T-cell (primary cell): ENCODE measurements at places on chromosomes 1 and 21.

- H3K27me3 ChIP-seq, result peaks cover 27% of the 10 kb centered on the region
Measured at GRCh38 chr1:12047120-12047876, 15.8 kb upstream of the TNFRSF8 start.

DNA sequence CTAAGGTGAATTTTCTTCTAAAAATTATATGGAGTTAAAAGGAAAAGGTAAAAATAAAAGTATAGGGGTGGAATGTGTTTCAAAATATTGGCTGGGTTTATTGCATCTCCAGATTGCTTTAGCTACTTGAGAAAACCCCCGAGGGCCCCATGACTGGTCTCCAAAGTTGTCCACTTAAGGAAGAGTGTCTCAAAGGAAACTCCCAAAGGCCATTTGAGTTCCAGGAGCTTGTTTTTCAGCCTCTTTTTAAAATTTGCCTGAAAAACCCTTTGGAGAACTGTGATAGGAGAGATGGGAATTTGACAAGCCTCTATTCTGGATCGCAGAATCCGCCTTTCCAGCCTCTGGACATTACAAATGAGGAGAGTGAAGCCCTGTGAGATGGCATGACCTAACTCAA lies 225.6 kb downstream of the ZNF326 start:
- no peak overlapping the region for H3K4me3 ChIP-seq
- no peak overlapping the region for H3K27ac ChIP-seq
- H3K4me1 ChIP-seq, result no peaks in the 10 kb centered on the region
- H3K36me3 ChIP-seq, result no peaks in the 10 kb centered on the region

DNA sequence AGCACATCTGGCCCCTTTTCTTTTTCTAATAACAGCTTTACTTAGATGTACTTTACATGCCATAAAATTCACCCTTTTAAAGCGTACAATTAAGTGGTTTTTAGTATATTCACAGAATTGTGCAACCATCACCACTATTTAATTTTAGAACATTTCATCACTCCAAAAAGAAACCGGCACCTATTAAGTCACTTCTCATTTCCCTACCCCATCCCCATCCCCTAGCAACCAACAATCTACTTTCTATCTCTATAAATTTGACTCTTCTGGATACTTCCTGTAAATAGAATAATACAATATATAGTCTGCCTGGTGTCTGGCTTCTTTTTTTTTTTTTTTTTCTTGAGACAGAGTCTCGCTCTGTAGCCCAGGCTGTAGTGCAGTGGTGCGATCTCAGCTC lies 59.5 kb upstream of the ENAH start:
- no peaks in the 10 kb centered on the region for H3K4me1 ChIP-seq
- peaks cover 8% of the 10 kb centered on the region for H3K27me3 ChIP-seq
- H3K27ac ChIP-seq, result no peak overlapping the region

- H3K4me1 ChIP-seq, result no peaks in the 10 kb centered on the region
- DNase-seq, result no peak
- no peak overlapping the region for H3K4me3 ChIP-seq
- no peak overlapping the region for H3K27ac ChIP-seq
- no peaks in the 10 kb centered on the region for H3K27me3 ChIP-seq
- H3K36me3 ChIP-seq, result no peaks in the 10 kb centered on the region
Measured at GRCh38 chr1:186958520-186958919, 129.8 kb downstream of the PLA2G4A start.

- H3K36me3 ChIP-seq, result peaks cover 14% of the 10 kb centered on the region
- peaks cover 57% of the 10 kb centered on the region for H3K4me1 ChIP-seq
- no peak overlapping the region for H3K27ac ChIP-seq
- no peak for DNase-seq
- no peak overlapping the region for H3K4me3 ChIP-seq
- no peaks in the 10 kb centered on the region for H3K27me3 ChIP-seq
Measured at GRCh38 chr1:156744786-156745419, 4.0 kb upstream of the MRPL24 start.

DNA sequence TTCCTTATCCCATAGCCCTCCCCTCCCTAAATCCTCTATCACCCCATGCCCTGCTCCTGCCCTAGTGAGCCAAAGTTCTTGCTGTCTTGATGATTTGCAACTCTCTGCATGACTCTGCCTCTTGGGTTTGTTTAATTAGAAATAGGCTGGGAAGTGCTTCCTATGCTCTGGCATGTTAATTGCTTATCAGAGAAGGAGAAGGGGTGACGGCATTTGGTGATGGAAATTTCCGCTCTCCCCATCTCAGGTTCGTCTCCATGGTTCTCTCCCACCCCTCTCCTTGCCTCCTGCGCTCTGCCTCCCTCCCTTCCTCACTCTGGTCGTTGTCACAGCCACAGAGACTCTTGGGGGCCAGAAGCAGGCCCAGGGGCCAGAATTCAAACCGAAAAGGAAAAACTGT lies 68.9 kb downstream of the LRRN2 start:
- H3K4me1 ChIP-seq, result no peaks in the 10 kb centered on the region
- H3K4me3 ChIP-seq, result no peak overlapping the region
- H3K27ac ChIP-seq, result no peak overlapping the region
- H3K36me3 ChIP-seq, result peaks cover 4% of the 10 kb centered on the region

- H3K27me3 ChIP-seq, result peaks cover 12% of the 10 kb centered on the region
- no peaks in the 10 kb centered on the region for H3K36me3 ChIP-seq
- DNase-seq, result no peak
- H3K27ac ChIP-seq, result no peak overlapping the region
- H3K4me1 ChIP-seq, result no peaks in the 10 kb centered on the region
Measured at GRCh38 chr1:219837274-219837993, 90.9 kb downstream of the SLC30A10 start.

DNA sequence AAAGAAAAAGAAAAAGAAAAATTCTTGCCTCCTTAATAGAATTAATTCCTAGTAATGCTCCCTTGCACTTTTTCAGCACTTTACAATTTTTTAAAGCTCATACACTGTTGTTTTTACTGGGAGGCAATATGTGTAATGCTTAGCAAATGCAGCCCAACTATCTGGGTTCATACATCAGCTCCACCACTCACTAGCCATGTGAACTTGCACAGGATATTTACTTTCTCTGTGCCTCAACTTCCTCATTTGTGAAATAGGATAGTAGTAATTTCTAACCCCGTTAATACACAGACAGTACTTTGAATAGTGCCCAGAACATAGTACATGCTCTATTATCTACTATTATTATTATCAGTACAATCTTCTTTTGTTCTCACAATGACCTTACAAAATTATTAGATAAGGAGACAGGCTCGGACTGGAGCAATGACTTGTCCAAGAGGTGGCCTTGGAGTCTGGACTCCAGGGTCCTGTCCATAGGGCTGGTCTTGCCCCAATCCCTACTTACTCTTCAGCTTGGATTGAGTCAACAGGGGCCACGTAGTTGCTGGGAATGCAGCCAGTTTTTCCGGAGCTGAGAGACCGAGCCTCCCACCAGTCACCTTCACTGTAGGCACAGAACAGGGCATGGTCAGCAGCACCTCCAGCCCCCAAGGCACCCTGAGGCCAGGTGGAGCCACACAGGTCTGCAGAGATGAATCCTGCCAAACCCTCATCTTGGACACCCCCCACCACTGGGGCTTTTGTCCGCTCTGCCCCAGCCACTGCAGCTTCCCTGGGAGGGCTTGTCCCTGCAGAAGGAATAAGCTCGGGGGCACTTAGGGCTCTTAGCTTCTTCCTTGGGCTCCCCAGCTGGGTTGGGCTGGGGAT lies 13.7 kb downstream of the FGR start:
- H3K27me3 ChIP-seq, result no peaks in the 10 kb centered on the region
- H3K4me1 ChIP-seq, result peaks cover 84% of the 10 kb centered on the region
- no peak overlapping the region for H3K4me3 ChIP-seq
- DNase-seq, result no peak

- no peak overlapping the region for H3K4me3 ChIP-seq
- H3K27ac ChIP-seq, result peak overlapping the region; percentile 94
- H3K36me3 ChIP-seq, result no peaks in the 10 kb centered on the region
- no peak for DNase-seq
- peaks cover 49% of the 10 kb centered on the region for H3K4me1 ChIP-seq
Measured at GRCh38 chr1:234979296-234980279, 149.0 kb downstream of the TOMM20 start.

DNA sequence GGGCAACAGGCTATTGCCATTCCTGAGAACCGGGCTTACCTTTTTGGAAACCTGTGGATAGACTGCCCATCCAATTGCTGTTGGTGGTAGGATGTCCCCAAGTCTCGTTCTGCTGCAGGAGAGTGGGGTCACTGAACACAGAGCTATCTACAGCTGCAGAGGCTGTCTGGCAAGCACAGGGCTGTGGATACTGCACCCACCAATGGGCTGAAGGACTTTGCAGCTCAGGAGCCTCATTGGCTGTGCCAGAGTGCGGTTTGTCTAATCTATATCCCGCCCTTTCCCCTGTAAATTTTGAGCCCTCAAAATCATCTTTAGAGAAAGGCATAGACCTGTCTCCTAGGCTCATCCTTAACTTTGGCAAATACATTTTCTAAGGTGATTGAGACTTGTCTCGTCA lies 15.3 kb downstream of the RNF187 start:
- no peak overlapping the region for H3K27ac ChIP-seq
- H3K27me3 ChIP-seq, result no peaks in the 10 kb centered on the region
- DNase-seq, result no peak
- peaks cover 2% of the 10 kb centered on the region for H3K36me3 ChIP-seq
- H3K4me1 ChIP-seq, result peaks cover 2% of the 10 kb centered on the region

- no peak for DNase-seq
- H3K27me3 ChIP-seq, result peaks cover 11% of the 10 kb centered on the region
- no peak overlapping the region for H3K4me3 ChIP-seq
- H3K27ac ChIP-seq, result no peak overlapping the region
- no peaks in the 10 kb centered on the region for H3K4me1 ChIP-seq
- H3K36me3 ChIP-seq, result no peaks in the 10 kb centered on the region
Measured at GRCh38 chr1:223056802-223057201, 86.2 kb downstream of the TLR5 start.

DNA sequence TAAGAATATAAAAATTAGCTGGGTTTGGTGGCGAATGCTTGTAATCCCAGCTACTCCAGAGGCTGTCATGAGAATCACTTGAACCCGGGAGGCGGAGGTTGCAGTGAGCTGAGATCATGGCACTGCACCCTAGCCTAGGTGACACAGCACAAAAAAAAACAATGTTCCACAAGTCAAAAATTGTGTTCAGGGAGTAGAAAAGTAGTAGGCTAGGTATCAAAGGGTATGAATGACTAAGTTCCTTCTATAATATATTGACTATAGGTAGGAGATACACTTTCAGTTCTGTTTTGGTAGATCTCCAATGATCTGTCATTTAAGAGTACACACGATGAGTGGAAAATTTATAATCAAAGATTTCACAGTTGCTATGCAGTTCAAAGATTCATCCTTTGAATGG lies 16.7 kb downstream of the USP48 start:
- H3K27ac ChIP-seq, result no peak overlapping the region
- no peaks in the 10 kb centered on the region for H3K4me1 ChIP-seq
- DNase-seq, result no peak
- H3K4me3 ChIP-seq, result no peak overlapping the region
- no peaks in the 10 kb centered on the region for H3K36me3 ChIP-seq
- H3K27me3 ChIP-seq, result no peaks in the 10 kb centered on the region

DNA sequence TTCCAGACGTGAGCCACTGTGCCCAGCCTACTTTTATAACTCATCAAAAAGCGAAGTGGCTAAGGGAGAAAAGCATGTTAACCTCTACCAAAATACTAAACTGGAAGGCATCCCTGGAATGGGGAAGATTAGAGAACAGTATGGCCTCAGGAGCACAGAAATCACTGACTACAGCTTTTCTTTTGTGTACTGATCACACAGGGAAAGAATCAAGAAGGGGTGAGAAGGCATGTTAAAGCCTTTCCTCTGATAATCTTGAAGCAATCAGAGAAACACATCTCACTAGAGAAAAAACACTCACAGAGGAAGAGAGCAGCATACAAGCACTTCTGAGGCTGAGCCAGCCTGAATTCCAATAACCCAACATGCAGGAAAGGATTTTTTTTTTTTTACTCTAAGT lies 10.7 kb downstream of the PCAT6 start:
- no peak for DNase-seq
- H3K4me3 ChIP-seq, result no peak overlapping the region
- H3K36me3 ChIP-seq, result no peaks in the 10 kb centered on the region
- H3K27me3 ChIP-seq, result no peaks in the 10 kb centered on the region

GRCh38 chr1:111770916-111771315 lies 15.2 kb downstream of the DDX20 start:
- no peaks in the 10 kb centered on the region for H3K27me3 ChIP-seq
- no peak for DNase-seq
- H3K4me3 ChIP-seq, result no peak overlapping the region
- H3K27ac ChIP-seq, result no peak overlapping the region
- H3K4me1 ChIP-seq, result no peaks in the 10 kb centered on the region

DNA sequence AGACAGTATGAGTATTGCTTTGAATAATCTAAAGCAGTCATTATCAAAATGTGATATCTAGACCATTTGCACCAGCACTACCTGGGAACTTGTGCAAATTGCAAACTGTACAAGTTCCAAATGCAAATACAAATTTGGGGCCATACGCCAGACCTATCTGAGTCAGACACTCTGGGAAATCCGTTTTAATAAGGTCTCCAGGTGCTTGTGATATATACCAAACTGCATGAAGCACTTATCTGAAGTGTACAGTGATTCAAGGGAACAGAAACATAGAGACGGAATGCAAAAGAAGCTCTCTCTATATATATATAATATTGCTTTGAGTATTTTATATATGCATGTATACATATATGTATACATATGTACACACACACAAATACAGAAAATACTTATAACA lies 36.2 kb upstream of the ASPM start:
- H3K27ac ChIP-seq, result no peak overlapping the region
- H3K27me3 ChIP-seq, result no peaks in the 10 kb centered on the region

DNA sequence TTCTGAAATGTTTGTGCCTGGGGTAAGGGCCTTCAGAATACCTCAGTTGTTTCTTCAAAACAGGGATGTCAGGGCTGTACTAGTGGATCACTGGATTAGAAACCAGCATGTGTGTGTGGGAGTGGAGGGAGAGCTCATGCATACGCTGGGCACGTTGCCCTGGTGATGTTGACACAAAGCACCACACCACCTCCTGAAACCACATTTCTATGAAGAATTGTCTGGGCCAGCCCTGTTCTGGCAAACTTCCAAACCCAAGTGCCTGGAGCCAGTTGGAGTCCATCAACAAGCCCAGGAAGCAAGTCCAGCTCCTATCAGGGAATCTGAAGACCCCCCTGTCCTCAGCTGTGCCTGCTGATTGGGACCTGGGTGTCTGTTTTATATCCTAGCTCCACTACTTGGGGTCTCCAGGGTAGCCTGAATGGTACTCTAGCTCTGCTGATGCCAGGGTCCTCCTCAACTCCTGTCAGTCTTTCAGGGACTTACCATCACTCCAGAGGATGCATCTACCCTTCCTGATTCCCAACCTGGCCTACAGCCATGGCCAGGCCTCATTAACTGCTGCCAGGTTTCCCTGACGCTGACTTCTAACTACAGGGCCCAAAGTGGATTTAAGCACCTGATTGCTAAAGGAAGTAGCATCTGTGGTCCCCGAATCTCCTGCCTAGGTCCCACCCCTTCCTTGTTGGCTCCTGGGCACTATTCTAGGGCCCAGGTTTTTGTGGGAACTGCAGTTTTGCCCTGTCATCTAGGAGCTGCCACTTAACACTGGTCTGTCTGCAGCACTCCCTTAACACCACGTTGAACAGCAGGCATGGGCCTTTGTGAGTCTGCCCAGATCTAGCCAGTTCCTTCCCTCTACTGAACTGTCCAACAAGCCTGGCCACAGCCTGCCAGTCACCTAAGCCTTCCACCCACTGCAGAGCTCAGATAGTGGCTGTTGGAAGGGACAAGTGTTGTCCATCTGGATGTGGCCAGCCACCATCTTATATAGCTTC lies 45.5 kb downstream of the LPAR3 start:
- no peak overlapping the region for H3K27ac ChIP-seq
- H3K27me3 ChIP-seq, result no peaks in the 10 kb centered on the region
- peaks cover 11% of the 10 kb centered on the region for H3K4me1 ChIP-seq
- no peaks in the 10 kb centered on the region for H3K36me3 ChIP-seq
